ENCODE measurements at places on chromosomes 11 and 22.

GRCh38 chr11:66042996-66043906, 5.7 kb downstream of the GAL3ST3 start:
- DNase-seq = no peak

- no peak for DNase-seq
Measured at GRCh38 chr11:95999711-96000406, 76.0 kb upstream of the MTMR2 start.

- no peak for DNase-seq
Measured at GRCh38 chr11:70709596-70709995, 311.3 kb downstream of the CTTN start.

DNA sequence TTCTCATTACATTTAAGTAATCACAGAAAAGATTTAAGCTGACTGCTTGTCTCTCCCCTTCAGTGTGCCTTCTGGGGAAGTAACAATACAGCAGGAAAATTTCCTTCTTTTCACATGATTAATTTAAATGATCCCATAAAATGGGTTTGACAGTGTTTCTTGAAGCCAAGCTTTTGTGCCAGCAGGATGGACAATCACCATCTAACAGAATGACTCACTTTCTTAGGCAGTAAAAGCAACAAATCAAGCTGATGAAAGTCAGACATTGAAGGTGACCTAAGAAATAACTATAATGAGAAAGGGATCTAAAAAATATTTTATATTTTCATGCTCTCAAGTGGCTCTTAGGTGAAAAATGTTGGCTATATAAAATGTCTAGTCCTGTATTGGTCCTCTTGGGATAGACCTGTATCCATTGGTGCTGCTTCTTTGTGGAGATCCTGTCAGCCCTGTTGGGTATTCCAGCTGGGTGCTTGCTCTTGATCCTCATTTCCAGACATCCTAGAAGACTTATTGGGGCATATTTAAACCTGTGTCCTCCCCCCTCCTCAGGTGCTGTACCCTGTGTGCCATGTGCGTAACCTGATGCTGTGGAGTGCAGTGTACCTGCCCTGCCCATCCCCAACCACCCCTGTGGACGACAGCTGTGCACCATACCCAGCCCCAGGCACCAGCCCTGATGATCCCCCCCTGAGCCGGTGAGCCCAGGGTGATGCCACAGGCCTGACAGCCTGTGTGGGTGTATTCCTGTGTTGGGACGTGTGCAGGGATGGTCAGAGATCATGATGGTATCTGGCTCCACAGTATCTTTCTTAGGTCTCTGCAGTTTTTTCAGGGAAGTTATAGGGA, 62.7 kb upstream of the HORMAD2 start:
- DNase-seq = no peak

DNA sequence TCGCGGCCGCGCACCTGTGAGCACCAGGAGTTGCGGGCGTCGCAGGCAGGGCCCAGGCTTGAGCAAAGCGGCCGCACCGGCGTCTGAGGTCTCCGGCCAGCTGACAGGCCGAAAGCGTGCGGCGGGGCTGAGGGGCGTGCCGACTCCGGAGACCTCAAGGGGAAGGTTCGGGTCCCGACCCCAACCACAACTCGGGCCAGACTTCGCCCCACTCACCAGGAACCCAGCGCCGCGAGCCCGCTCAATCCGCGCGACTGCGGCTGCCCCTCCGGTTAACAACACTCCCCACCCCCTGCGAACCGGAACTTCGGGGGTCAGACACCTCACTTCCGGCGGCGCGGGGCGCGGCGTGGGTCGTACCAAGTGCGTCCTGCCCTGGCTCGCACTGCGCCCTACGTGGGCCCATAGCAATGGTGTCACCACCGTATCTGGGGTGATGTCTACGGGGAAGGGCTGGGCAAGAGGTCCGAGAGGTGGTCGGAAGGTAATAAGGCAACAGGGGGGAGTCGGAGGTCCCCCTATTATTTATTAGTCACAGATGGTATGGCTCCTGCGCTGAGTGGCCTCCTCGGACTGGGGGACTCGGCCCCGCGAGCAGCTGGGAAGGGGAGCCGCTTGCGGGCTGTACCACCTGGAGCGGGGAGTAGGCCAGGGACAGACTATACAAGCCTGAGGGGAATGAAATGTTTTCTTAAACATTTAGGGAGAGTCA, at the start of gene SYVN1:
Gene SYVN1, minus strand, starts transcription at position 280 of the 712 bp plus-strand sequence. CDS start 918 bp downstream, outside the sequence.
- DNase-seq = peak; percentile 65

DNA sequence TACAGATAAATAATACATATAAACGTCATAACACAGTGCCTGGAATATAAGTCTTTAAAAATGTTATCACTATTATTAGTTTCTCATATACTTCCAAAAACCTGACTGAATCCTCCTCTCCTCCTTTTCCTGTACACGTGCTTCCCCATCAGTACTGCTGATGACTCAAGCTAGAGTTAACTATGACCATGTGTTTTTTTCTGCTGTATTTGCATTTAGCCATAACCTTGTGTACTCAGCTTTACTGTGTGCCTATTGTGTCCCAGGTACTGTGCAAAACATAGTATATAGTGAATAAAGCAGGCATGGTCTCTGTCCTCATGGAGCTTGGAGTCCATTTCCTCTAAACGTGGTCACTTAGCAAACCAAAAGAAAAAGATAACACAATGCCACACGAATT, 56.5 kb upstream of the ARHGAP32 start:
- DNase-seq = peak; percentile 23

- DNase-seq = no peak
Measured at GRCh38 chr22:40434106-40434505, 63.7 kb downstream of the SGSM3 start.

DNA sequence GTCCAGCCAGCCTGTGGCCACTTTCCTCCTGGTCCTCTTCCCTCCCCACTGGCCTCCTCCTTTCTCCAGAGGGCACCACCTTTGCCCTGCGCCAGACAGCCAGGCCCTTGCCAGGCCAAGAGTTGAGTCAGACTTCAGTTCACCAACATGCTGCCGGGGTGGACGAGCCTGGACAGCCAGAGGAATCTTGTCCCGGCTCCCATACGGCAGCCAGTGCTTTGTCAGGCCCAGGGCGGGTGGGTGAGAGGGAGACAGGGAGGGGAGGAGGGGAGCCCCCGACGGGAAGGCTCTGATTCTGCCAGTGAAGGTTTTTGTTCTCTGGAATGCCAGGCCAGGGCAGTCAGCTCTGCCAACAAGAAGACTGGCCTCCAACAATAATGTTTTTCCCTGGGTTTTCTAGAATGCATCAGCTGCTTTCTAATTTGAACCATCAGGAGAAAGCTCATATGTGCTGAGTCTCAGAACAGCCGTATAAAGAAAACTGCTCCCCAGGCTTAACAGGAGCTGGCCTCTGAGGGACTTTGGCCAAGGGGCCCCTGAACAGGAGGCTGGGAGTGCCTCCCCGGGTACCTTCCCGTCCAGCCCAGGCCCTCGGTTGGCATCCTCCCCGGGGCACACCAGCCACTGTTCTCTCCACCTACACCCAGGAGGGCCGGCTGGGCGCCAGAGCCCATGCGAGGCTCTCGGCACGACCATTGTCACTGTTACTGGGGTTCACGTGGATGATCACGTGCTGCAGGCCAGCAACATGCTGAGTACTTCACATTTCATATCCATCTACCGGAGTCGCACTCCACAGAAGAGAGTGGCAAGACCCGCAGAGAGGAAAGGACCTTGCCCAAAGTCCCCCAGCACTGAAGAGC, 28.6 kb downstream of the LIF start:
- no peak for DNase-seq

- no peak for DNase-seq
Measured at GRCh38 chr11:61020551-61021235, 49.2 kb downstream of the CD6 start.

DNA sequence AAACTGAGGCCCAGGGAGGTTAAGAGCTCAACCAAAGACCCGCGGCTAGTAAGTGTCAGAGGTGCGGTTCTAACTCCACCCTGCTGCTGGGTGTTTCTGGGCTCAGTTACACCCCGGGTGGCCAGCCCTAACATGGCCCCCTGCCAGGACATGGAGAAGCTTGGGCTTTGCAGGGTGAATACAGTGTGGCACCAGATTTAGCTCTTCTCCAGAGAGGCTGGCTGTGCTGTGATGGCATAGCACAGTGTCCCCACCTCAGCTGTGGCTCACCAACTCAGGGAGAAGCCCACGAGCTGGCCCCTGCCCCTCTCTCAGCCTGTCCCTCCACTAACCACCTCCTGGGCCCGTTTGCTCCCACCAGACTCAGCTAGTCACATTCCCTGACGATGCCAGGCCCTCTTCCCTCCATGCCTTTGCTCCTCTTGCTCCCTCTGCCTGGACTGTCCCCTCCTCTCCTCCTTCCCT, 7.0 kb downstream of the UCP3 start:
- no peak for DNase-seq

DNA sequence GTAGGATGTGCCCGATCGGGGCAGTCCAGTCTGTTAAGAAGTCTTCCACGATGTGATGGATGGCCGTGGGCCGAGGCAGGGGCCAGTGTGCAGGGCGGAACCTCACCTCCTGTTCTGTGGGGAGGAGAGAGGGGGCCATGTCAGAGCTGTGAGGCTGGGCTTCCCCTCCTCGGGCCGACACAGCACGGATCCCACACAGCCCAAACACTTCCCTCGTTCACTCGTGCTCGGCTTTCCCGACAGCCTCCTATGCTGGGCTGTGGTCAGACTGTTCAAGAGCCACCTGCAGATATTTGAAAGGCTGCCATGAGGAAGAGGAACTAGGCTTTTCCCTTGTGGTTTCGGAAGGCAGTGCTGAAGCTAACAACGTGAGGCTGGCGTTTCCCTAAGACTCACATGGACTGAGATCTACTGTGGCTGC, 12.3 kb upstream of the TXN2 start:
- no peak for DNase-seq

DNA sequence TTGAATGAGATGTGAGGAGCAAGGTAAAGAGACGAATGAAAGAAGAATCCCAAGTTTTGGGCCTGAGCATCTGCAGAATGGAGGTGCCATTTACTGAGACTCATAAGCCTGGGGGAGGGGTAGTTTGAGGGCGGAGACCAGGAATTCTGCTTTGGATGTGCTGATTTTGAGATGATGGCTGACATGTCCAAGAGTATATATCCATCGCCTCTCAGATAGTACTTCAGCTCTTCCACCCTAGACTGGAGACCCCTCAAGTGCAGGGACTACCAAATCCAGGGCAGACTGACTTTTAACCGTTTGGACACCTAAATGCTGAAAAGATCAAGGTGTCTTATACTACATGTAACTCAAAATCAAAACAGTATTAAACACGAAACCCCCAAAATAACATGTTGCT, 1.3 kb upstream of the SDF2L1 start:
- no peak for DNase-seq

DNA sequence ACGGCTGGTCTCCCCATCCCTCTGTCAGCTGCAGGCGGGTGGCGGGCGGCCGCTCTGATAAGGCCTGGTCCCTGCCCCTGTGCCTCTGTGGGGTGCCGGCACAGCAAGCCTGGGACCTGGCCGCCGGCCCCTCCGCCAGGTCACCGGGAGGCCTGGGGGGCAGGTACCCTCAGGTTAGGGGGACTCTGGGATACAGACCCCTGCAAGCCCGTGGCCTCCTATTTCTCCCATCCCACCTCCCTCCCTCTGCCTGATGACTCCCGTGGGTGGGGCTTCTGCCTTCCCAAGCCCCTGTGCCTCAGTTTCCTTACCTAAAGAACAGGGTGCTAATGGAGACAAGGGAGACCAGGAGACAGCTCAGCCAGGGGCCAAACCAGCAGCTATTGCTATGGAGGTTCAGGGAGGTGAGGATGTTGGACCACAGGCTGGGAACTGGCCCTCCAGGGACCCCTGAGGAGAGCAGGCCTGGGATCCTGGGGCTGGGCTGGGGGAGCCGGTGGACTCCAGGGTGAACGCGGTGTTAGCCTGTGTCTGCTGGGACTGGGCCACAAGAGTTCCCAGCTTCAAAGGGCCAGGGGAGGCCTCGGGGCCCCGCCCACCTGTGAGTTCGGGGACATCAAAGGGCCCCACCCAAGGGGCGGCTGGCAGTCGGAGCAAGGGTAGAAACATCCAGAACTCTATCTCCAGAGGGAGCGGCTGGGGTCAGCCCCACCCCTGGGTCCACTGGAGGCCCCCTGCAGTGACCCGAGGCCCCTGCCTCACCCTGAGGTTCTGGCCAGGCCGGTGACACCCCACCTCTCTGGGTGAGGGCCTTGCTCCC, 32.0 kb upstream of the TH start:
- DNase-seq = no peak

DNA sequence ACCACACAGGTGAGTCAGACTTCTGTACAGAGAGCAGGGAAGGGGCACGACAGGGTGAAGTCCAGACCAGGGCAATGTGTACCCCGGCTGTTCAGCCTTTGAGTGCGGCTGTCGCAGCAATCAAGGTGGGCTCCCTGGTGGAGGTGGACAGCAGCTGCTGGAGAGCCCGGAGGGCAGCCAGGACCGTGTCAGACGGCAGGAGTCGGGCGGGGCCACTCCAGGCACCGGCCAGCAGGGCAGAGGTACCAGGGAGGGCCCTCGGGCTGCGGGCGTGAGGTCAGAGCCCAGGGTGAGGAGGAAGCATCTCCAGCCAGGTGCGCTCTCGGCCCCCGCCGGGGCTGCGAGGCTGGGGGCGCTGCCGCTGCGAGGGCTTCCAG, 802 bp upstream of the PIM3 start:
- no peak for DNase-seq

DNA sequence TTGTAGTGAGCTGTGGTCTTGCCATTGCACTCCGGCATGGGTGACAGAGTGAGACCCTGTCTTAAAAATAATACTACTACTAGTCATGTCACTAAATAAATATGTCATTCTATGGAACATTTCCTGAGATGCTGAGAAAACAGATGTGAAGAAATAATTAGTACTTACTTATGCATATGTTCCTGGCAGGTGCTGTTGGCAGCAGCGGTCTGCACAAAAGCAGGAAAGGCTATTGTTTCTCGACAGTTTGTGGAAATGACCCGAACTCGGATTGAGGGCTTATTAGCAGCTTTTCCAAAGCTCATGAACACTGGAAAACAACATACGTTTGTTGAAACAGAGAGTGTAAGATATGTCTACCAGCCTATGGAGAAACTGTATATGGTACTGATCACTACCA, 8.8 kb downstream of the ARCN1 start:
- DNase-seq = no peak

DNA sequence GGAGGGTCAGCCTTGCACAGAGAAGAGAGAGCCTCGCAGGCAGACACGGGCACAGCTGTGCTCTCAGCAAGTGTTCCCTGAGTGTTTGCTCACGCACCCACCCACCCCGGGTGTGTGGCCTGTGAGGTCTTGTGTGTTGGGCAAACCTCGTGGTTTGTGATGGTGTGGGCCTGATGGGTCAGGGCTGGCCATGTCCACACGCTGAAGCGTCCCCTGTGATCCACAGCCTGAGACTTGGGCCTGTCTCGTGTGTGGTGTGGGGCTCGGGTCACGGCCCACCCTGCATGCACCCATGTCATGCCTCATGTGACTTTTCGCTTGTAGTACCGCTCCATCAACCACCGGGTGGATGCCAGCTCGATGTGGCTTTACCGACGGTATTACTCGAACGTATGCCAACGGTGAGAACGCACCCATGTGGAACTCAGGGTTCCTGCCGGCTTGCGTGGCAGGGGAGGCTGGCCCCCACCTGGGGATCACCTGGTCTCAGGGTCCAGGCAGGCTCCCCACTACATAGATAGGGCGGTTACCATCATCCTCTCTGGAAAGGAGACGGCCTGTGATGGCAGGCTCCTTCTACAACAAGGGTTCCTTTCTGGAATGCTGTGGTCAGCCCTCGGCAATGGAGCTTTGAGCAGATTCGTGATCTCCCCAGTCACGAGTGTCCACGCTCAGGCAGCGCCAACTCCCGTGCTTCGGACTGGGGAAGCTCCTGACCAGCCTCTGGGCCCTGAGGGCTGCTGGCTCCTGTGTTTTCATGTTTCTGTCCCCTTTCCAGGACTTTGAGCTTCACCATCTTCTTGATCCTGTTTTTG, 5.9 kb downstream of the TPCN2 start:
- DNase-seq = no peak
